SK-N-SH treated with all-trans-retinoic acid at 6 μM for 48 hours (cell line): ENCODE measurements at places on chromosomes 16 and 17.

DNA sequence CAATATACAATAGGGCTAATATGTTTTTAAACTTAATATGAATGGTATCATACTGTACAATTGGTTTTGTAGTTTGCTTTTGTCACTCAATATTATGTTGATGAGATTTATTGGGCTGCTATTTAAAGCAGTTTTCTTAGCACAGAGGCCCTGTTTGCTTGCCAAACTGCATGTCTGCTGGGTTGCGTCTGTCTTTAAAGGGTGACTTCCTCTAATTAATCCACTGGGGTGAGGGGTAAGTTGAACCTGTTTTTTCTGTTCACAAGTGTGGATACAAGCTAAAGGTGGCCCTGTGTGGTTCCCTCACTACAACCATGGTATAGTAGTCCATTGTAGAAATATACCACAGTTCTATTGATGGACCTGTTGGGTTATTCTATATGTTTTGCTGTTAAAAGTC is 19.7 kb downstream of the TTC19 start:
- ATAC-seq = no peak

GRCh38 chr17:13518261-13519000 is 83.3 kb downstream of the HS3ST3A1 start:
- no peak for ATAC-seq

GRCh38 chr17:20191056-20191455 is 181.9 kb downstream of the SPECC1 start:
- no peak for ATAC-seq

DNA sequence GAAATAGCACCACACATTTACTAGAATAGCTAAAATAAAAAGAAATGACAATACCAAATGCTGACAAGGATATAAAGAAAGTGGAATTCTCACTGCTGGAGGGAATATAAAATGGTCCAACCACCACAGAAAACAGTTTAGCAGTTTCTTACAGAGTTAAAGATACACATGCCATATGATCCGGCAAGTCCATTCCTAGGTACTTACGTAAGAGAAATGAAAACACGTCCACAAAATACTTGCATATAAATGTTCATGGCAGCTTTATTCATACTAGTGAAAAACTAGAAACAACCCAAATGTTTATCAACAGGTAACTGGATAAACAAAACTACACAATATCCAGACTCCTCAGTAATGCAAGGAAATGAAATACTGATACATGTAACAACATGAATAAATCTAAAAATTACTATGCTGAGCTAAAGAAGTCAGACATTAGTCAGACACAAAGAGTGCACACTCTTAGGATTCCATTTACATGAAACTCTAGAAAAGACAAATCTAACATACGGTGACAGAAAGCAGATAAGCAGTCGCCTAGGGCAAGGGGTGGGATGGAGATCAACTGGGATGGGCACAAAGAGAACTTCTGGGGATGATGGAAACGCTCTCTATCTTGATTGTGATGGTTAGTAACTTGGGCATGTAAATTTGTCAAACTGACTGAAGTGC is 76.4 kb downstream of the SMG6 start:
- no peak for ATAC-seq

GRCh38 chr17:56297184-56297583 is 143.9 kb downstream of the ANKFN1 start:
- ATAC-seq = peak; percentile 71

DNA sequence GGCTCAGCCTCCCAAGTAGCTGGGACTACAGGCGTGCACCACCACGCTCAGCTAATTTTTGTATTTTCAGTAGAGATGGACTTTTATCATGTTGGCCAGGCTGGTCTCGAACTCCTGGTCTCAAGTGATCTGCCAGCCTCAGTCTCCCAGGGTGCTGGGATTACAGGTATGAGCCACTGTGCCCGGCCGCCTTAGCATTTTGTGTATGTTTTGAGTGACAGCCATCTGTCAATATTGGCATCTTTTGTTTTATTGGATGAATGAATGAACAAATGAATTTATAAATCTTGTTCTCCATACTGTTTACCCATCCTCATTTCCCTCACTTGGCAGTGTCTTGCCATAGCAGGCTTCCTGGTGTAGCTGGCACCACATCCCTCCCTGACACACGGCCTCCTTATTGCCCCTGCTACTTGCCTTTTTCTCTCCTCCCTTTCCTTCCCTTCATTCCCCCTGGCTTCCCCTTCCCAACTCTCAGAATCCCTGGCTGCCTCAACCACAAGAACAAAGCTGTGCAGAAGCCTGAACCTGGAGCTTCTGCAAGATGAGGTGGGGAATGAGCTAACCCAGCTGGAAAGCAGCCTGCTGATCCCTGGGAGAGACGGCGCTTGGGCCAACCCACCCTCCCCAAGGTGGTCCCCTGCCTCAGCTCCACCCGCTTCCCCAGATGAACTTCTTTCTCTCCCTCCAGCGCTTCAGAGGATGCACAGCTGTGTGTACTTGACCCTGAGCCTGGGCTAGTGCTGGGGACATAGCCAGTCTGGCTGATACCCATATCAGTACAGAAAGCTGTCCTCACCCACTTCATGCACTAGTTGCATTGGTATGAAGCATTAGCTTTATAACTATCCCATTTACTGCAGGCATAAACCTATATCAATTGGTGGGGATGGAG is 34.3 kb downstream of the WNT9B start:
- ATAC-seq = no peak

GRCh38 chr16:68281368-68282063 is 17.2 kb downstream of the SLC7A6 start:
- ATAC-seq = no peak

GRCh38 chr17:82632451-82632850 is 15.8 kb downstream of the WDR45B start:
- ATAC-seq = no peak

- no peak for ATAC-seq
Observed at GRCh38 chr17:69810326-69810965, 264.6 kb upstream of the KCNJ16 start.

GRCh38 chr17:6279659-6280058 is 155.3 kb downstream of the AIPL1 start:
- ATAC-seq = no peak

GRCh38 chr17:7886227-7887037 is 2.2 kb upstream of the CHD3 start:
- peak; percentile 8 for ATAC-seq

DNA sequence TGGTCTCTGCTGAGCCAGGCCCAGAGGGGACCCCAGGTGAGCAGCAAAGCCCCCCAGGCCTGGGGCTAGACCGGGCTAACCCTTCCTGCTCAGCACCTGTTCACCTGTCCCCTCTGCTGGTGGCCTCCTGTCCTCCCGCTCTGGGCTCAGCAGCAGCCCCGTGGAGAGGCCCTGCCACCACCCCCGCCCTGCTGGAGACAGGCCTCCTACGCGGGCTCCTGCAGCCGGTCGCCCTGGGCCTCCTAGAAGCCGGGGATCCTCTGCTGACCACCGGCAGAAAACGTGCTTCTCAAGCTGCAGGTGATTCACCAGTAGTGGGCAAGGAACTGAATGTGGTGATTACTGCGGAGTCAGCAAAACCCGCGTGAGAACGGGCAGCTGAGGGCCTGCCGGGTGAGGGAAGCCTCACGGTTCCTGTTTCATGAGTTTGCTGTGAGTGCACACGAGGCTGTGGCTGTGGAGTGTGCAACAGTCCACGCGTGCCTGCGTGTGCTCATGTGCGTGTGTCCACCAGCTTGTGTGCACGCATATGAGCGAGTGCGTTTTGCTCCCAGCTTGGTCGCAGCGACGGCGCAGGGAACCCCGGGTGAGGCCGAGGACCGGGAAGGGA is 792 bp downstream of the SECTM1 start:
- ATAC-seq = peak; percentile 24
